DMS 273 treated with DMSO at 0.1 percent for 48 hours (cell line): ENCODE measurements at places on chromosomes 3 and 15.

DNA sequence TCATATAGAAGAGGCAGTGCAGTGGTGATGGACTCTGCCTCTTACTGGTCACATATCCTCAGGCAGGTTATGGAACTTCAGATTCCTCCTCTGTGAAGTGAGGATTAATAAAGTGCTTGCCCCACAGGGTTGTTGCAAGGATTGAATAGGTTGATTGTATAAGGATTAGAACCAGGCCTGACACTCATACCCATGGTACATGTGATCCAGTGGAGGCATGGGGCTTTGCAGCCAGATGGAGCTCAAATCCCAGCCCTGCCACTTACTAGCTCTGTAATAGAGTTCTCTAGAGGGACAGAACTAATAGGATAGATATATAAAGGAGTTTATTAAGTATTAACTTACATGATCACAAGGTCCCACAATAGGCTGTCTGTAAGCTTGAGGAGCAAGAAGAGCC lies 184.6 kb upstream of the EIF1B start:
- DNase-seq, result no peak

DNA sequence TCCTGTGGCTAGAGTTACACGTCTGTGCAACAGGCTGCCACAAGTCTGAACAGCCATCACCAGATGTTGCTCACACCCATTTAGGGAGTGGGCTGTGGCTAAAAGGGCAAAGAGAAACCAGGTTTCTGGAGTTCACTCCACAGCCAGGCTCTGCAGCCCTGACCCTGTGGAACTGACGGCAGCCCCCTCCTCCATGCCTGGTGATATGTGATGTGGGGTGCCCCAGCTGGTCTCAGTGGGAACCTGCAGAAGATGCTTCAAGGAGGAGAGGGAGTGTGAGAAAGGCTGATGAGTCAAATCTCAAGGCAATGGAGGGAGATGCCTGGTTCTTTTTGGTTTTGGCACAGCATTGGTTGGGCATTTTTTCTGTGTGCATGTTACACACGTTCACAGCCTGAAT lies 130.6 kb downstream of the TPRA1 start:
- DNase-seq, result no peak

DNA sequence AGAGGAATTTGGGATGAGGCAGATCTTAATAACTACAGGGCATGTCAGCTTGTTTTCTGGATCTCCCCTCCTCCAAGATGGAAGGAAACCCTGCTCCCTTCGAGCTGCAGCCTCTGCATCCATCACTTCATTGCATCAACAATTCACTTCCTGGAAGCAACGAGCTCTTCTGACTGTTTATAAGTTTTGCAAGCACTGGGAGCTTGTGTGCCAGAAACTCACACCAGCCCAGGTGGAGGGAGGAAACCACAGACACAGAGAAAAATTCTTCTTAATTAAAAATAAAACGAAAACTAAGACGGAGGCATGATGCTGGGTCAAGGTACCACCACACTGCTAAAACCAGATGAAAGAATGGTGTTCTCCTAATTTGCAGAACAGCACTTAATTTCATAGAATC lies 10.6 kb downstream of the LRIG1 start:
- DNase-seq, result no peak

GRCh38 chr3:117017135-117017894 lies 307.7 kb downstream of the TUSC7 start:
- no peak for DNase-seq

DNA sequence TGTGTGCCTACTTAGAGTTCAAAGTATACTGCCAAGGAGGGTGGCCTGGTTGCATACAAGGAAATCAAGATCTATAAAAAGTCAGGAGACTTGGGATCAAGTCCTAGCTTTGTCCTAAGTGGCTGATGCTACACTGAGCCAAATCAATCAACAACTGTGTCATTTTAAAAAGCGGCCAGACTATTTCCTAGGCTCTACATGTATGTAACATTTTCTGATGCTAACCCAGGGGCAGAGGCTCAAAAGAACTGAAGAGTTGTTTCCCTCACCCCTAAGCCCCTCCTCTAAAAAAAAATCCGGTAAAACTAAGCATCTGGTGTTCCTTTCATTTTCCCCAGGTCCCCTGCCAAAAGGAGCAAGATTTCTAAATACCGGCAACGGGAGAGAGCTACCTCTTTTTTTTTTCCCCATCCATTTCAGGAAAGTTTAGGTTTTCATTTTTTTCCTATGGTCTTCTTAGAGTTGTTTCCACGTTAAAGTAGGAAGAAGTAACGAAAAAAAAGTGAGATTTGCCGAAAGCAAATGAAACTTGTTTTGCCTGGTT lies 18.8 kb upstream of the CHD2 start:
- no peak for DNase-seq

DNA sequence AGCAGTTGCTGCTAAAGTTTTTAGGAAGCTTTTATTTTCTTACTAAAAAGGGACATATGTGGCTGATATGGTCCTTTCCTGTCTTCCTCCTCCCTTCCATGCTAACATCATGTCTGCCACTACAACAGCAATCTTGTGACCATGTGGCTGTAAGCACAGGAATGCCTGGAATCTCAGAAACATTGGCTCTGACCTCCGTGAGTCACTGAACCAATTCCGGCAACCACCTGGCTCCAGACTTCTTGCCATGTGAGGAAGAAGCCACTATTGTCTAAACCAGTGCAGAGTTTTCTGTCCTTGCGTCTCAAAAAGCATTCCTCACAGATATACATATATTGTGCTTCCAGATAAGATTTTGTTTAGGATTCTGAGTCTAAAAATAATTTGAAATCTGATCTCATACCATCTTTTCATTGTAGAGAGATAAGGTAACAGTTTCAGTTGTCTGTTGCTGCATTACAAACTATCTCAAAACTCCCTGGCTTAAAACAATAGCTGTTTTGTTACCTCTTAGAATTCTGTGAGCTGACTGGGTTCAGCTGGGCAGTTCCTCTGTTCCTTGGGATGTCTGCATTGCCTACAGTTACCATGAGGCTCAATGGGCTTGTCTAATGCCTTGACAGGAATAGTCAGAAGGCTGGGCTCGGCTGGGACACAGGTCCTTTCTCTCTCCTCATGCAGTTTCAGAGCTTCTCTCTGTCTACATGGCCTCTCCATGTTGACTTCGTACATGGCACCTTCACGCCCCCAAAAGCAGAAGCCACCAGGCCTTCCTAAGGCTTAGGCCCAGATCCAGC lies 77.3 kb upstream of the MAGI1 start:
- DNase-seq, result no peak

GRCh38 chr3:24154781-24155180 lies 209.7 kb downstream of the NR1D2 start:
- no peak for DNase-seq

DNA sequence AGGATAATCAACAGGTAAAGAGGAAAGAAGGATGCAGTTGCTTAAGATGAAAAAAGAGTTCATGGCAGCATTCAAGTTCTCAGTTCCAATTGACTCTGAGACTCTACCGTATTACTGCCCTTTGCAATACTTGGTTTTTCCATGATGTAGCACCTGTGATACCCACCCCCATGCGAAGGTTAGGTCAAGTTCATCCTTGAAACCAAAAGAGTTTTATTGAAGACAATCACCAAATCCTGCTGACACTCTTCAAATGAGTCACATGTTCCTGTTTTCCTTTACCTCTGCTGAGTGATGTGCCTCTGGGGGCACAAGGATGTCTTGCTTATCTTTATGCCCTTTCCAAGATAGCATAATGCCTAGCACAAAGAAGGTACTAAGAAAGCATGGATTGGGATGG lies 111.3 kb upstream of the SLC7A14 start:
- no peak for DNase-seq

GRCh38 chr15:64355348-64355943 lies 527 bp downstream of the CSNK1G1 start:
- no peak for DNase-seq

GRCh38 chr3:18077128-18077840 lies 334.9 kb upstream of the TBC1D5 start:
- no peak for DNase-seq

DNA sequence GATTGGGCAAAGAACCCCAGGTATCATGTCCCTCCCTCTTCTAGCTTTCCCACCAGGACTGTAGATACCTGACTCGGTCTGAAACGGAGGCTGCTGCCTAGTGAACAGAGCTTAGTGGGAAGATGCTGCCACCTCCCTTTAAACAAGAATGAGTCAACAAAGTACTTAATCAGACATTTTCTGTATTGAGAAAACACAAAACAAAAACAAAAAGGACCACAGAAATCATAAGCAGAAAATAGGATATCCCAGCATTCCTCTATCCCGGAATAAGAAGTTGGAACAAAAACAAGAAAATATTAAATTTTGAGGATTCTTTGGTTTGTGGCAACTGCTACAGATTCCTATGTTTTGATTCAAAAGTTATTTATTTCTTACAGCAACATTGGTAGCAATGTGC lies 51.7 kb upstream of the COL8A1 start:
- no peak for DNase-seq

GRCh38 chr15:99425657-99426301 lies 140.0 kb upstream of the MEF2A start:
- DNase-seq, result no peak

DNA sequence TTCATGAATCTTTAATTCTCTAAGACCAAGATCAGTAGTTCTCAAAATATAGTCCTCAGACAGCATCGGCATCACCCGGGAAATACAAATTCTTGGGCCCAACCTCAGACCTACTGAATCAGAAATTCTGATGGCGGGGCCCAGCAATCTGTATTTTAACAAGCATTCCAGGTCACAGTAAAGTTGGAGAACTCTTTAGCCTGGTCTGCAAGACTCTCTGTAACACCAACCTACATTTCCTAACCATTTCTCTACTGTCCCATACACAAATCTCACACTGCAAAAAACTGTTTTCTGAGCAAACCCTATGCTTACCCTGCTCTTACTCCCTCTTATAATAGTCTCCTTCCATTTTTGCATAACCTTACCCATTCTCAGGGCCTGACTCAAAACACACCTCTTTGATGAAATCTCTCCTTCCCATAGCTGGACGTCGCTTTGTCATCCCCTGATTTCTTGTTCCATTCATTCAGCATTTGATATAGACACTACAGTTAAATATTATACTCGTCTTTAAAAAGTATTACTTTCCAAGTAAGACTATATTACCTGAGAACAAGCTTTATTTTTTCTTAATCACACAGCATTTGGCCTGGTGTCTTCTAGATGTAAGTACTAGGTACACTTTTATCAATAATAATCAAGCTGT lies 83.3 kb upstream of the MYO5C start:
- no peak for DNase-seq

- peak; percentile 30 for DNase-seq
Measured at GRCh38 chr3:172836390-172836997, 86.0 kb downstream of the ECT2 start.

- DNase-seq, result no peak
Measured at GRCh38 chr3:147218965-147219364, 187.4 kb downstream of the ZIC4 start.

- DNase-seq, result no peak
Measured at GRCh38 chr3:111051354-111051753, 20.3 kb upstream of the NECTIN3 start.

- DNase-seq, result no peak
Measured at GRCh38 chr3:49841806-49842205, 14.6 kb downstream of the TRAIP start.

DNA sequence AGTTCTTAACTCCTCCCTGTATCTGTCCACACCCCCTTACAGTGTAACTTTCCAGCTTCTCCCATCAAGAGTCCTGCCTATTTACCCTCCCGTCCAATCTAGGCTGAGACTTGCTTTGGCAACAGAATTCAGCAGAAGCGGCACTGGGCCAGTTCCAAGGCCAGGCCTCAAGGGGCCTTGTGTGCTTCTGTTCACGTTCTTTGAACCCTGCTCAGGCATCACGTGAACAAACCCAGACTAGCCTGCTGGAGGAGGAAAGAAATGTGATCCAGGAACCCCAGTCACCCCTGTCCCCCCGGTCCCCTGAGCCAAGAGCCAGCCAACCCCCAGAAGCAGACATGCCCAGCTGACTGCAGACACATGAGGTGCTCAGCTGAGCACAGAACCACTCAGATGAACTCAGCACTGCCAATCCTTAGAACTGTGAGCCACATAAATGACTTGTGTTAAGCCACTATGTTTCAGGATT lies 76.1 kb upstream of the DCLK3 start:
- DNase-seq, result no peak

DNA sequence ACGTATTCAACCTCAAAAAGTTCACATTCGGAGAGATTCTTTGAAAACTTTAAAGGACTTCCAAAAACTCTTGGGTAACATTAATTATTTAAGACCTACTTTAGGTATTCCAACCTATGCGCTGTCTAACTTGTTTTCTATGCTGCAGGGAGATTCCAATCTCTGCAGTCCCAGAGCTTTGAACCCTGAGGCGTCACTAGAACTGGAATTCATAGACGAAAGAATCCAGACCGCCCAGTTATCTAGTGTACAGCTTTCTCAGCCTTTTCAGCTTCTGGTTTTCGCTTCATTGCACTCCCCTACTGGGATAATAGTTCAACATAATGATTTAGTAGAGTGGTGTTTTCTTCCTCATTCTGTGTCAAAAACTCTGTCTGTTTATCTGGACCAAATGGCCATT lies 711.3 kb downstream of the ROBO1 start:
- DNase-seq, result no peak

GRCh38 chr15:25401501-25401900 lies 37.3 kb downstream of the UBE3A start:
- DNase-seq, result no peak

- DNase-seq, result no peak
Measured at GRCh38 chr3:115930922-115931321, 307.6 kb downstream of the GAP43 start.

DNA sequence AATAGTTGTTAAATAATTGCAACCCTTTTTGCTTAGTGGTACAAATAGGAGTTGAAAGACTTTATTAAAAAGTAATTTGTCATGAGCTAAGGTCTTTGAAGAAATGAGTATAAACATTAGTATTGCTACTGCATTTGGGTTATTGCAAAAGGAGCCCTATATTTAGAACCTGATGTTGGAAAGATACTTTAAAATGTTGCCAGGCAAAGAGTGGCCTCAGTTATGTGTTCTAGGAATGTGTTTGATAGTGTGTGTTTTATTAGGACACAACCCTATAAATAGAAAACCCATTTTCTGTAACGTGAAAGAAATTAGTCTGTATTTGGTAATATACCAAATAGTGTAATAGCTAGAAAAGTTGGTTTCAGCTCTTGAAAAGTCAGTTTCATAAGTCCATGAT lies 10.7 kb downstream of the VPS8 start:
- DNase-seq, result no peak

GRCh38 chr15:65413760-65414144 lies 9.0 kb downstream of the IGDCC4 start:
- no peak for DNase-seq

DNA sequence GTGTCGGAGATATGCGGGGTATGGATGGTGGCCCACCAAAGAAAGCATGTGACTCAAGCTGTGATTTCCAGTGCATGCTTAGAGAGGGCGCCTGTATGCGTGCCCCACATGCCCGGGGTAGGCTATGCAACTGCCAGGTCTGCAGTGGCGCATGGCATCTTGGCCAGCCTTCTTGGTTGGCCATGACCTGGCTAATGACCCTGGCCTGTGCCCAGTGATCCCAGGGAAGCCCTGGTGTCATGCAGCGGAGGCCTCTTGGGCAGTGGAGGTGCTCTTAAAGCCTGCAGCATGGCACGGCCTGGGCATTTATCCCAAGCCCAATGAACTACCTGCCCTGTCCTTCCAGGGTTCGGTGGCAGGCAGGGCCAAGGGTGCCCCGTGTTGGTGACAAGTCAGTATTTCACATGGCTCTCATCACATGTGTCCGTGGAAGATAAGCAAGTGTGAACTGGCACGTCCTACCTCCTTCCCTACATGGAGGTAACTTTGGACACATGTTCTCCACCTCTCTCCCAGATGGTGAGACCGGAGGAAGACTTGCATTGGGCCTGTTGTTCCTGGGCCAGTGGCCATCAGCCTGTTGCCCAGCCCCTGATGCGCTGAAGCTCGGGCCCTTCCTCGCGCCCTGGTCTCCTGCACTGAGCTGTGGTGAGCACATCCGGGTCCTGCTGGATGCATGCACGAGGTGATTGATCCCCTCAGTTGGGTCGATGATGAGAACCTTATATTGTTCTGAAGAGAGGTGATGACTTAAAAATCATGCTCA lies 192.0 kb downstream of the UBE3A start:
- no peak for DNase-seq
